Activated CD4-positive, CD25-positive, alpha-beta regulatory T cell treated with anti-CD3 and anti-CD28 coated beads, Interleukin-2, amount 50 U/mL, for 16 hours (primary cell): ENCODE measurements at places on chromosomes 12 and 14.

- no peak for DNase-seq
Measured at GRCh38 chr12:64518396-64518795, 66.5 kb downstream of the TBK1 start.

- no peak for DNase-seq
Measured at GRCh38 chr14:52025310-52025709, 36.0 kb downstream of the RTRAF start.

DNA sequence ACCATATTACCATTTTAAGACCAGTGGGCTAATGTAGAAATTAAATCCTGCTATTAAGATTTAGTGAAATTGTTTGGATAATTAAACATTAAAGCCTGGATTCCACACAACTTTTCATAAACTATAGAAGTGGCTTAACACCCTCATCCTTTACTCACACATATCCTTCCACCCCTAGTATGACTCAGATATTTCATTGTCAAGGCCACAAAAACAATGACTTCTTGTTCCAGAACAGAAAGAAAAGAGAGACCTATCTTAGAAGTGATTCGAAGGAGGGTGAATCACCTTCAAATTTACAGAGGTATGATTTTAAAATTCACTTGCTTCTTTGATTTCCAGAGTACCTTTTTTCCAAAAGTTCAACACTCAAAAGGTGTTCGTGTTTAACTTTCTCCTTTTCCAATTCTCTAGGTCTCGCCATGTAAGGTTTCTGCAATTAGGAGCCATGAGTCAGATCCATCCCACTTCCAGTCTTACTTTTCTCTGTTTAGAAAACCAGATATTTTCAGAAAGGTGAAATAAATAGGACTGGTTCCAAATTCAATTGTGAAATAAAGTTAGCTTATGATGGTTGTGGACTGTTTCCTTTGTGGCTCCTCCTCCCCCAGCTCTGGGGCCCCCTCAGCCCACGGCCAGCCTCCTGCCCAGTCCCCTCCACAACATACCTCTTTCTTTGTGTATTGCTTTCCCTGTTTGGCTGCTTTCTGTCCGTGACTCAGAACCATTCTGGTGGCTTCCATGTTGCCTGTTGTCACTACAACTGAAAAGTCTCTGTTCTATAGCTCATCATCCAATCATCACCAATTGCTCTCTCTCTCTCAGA, 24.6 kb upstream of the MGP start:
- DNase-seq, result no peak

GRCh38 chr12:32516230-32516629, 116.9 kb downstream of the FGD4 start:
- DNase-seq, result no peak

DNA sequence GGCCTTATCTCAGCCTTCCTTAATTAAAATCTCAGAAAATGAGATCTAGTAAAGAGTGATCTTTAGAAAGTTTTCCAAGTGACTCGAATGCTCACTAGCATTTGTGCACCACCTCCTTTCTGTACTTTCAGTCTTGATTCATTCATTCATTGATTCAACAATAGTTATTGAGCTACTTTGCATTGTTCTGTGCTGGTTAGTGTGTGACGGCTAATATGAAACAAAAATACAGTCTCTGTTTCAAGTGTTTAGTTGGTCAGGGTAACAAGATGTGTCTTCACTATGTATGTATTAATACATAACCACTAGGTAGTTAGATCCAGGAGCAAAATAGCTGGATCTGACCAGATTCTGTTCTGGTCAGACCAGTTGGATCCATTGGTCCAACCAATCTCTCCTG, 100.9 kb downstream of the FAR2 start:
- DNase-seq, result no peak

GRCh38 chr12:14167005-14167628, 185.7 kb upstream of the GRIN2B start:
- DNase-seq, result no peak

- no peak for DNase-seq
Measured at GRCh38 chr14:76514213-76514998, 138.5 kb downstream of the ESRRB start.

DNA sequence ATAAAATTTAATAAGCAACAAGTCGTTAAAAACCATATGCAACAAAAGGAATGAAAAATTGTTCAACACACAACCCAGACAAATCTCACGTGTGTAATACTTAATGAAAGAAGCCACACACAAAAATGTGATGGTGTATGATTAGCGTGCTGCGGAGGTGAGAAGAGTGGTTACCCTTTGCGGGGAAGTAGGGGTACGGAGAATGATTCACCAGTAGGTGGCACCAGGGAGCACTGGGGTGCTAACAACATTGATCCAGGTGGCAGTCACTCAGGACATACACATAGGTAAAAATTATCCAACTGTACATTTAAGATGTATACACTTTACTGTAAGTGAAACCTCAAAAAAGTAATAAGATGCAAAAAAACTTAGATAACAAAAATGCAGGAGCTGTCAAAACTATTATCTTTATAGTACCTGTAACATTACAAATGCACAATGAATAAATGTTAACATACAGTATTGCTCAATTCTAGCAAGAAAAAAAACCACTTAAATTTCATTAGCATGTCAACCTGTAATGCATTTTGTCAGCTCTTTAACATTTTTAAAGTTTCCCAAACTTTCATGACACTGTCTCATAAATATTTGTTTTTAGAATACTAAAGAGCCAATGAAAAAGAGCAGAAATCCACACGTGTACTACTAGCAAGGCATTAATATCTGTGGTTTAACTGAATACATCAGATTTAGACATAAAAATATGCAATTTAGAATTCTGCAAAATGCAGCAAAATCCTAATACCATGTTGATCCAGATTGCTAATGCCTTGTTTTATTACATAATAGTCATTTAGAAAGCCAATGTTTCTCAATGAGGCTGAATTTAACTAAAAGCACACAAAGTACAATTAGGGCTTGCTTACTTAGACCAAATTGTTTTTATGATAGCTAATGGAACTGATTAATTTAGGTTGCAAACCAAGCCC, 46.7 kb downstream of the TMCC3 start:
- peak; percentile 16 for DNase-seq

GRCh38 chr12:6641131-6641530, 5.4 kb upstream of the LPAR5 start:
- DNase-seq, result no peak

- no peak for DNase-seq
Measured at GRCh38 chr12:64700532-64700931, 58.7 kb downstream of the GNS start.

- no peak for DNase-seq
Measured at GRCh38 chr12:94644141-94644979, 6.0 kb downstream of the TMCC3 start.

- no peak for DNase-seq
Measured at GRCh38 chr12:124537525-124538193, 29.8 kb downstream of the NCOR2 start.

DNA sequence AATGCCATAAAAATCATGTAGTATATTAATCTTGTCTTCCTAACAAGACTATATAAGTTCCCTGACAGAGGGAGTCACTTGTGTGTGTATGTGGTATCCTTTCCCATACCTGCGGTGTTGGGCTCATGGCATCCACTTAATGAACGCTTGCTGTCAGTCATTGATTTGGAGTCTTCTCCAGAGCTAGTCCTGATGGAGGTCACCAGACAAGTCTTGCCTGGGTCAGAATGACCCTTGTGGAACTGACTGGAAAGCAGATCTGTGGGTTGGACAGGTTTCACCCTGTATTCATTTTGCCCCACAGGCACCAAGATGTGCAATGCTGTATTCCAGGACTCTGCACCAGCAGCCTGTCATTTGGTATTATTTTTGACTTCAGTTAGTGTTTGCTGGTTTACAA, 27.3 kb upstream of the WNK1 start:
- no peak for DNase-seq

- no peak for DNase-seq
Measured at GRCh38 chr12:95168746-95169145, 48.5 kb downstream of the FGD6 start.

DNA sequence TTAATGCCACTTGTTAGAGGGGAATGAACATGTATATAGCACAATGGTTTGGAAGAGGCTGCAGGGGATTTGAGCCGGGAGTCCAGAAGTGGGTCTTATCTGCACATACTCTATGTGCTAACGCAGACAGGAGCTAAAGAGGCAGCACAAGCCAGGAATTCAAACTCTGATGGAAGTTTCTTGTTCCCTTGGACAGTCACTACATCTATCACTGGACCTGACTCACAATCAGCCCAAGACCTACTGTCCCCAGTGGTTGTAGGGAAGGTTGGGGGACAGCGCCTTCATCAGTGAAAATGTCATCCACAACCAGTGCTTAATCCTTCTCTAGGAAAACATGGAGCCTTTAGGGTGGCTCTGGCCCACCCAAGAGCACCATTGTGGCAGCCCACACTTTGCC, 107.8 kb downstream of the GCH1 start:
- no peak for DNase-seq

- DNase-seq, result no peak
Measured at GRCh38 chr12:92439420-92439805, 263.4 kb upstream of the PLEKHG7 start.

- DNase-seq, result no peak
Measured at GRCh38 chr14:88129306-88130056, 124.5 kb downstream of the GPR65 start.

DNA sequence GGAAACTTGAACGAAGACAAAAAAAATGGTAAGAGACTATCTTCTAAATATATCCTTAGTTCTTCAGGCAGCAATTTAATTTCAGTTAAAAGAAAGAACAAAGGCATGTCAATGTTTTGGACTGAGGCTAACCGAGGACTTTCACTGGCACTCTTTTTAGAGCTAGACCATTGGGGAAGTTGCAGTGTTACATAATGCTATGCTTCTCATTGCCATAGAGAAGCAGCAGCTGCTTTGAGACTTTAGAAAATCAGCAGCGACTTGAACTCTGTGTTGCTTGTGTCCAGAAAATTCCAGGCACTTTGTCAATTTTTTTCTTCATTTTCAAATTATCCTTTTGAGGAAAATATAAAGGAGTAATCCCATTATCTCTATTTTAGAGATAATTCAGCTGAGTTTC, 964.2 kb downstream of the NRXN3 start:
- DNase-seq, result no peak

GRCh38 chr14:74221741-74222140, 17.5 kb upstream of the VSX2 start:
- DNase-seq, result no peak

- DNase-seq, result no peak
Measured at GRCh38 chr12:93219947-93220346, 157.8 kb upstream of the NUDT4 start.

DNA sequence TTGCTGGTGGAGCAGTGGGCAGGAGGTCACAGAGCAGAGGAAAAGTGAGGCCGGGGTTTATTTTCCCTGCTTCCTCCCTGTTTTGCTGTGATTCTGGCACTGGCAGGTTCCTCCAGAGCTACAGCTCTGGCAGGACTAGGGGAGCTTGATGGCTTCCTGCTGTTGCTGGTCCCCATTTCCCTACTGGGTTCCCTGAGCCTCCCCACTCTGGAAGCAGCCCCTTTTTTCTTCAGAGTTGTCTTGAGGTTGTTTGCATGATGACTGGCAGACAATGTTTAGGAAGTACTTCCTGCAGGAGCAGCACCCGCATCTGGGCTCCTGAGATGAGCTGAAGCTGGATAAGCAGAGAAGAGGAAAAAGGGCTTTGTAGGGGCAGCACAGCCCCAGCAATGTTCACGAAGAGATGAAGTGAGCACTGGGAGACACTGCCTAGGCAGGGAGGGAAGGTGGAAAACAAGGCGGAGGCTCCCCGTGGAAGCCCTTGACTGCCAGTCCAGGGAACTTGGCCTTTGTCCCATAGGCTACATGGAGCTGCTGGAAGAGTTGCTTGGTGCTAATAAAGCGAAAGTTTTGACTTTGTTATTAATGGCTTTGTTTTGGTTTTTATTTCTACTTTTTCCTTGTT, 126.9 kb downstream of the SLC38A6 start:
- DNase-seq, result no peak

GRCh38 chr14:24366413-24366720, 1.6 kb upstream of the NFATC4 start:
- no peak for DNase-seq

GRCh38 chr14:37078131-37078530, 94.3 kb downstream of the SLC25A21 start:
- DNase-seq, result no peak

GRCh38 chr12:31031951-31032335, 41.7 kb upstream of the DDX11 start:
- DNase-seq, result no peak

DNA sequence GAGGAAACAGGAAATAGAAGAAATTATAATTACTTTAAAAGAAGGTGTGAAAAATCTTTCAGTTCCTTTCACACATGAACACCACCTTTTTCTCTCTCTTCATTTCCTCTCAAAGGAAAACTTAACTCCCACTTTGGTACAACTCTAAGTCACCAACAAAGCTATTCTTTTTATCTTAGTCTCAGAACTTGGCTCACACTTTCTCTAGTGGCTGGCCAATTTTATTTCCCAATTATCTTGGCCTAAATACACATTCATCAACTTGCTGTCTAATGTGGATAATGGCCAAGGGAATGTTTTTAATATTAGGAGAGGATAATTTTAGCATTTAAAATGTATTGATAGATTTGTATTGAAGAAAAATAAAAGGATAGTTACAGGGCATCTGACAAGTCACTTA, 64.5 kb upstream of the NAV3 start:
- no peak for DNase-seq

DNA sequence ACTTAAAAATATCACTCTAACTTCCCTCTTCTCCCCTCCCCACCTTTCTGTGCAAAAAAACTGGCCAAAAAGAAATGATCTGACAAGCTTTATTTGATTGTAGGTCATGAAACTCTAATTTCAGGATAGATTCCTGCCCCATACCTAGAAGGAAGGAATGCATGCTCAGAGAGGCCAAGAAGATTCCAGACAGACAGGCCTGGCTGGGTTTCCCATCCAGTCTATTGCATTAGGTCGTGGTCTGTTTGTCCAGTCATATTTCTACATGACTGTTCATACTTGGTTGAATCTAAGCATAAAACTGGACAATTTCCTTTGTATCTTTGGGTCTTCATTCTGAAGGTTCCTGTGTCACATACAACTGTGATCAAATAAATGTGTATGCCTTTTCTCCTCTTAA, 20.0 kb upstream of the SLC15A5 start:
- DNase-seq, result no peak

DNA sequence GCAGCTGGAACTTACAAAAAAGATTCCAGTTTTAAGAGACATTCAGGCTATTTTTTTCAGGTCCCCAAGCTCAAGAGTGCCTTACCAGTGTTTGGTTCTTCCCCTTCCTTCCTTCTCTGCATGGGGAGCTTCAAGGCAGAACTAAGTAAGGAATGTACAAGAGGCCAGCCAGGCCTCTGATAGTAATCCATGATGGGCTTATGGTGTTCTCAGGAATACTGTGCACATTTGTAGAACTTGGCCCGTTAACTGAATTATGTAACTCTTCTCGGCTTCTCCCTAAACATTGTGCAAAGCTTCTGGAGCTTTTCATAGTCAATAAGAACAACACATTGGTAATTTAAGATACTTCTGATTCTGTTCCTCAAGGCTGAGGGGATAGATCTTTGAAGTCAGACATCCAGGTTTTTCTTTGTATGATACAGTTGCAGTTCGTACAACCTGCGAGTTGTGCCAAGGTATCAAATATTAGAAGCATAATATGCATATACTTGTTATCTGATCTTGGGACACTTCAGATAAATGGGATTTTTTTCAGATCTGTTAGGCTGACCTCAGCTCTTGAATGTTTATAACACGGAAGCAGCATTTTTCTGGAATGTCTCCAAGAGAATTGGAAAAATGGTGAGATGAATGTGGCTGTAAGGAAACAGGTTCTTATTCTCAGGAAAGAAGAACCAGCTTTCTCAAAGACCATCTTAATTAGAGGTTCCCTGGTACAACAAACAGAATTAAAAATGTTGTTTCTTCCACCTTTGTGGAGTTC, 148.6 kb downstream of the ANO4 start:
- no peak for DNase-seq
